DMS53 (cell line): ENCODE measurements at places on chromosomes 11 and 22.

- DNase-seq: peak; percentile 1
Observed at GRCh38 chr11:29913352-29913751, 103.5 kb downstream of the KCNA4 start.

- DNase-seq: peak; percentile 12
Observed at GRCh38 chr11:35717043-35717442, 54.5 kb downstream of the TRIM44 start.

DNA sequence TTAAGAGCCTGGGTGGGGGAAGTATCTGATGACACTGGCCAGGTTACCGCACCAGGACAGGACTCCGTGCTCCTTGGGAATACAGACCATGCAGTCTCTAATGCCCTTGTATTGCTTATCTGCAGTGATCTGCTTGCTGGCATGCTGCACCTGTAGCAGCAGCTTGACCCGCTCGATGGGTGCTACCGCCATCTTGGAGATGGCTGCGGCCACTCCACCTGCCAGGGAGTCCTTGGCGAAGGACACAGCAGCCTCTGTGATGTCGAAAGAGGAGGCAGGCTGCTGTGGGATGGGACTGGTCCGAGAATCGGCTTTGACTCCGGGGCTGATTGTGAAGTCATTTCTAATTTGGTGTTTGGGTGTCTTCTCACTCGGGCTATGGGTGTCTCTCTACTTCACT lies 3.1 kb downstream of the WBP2NL start:
- no peak for DNase-seq

GRCh38 chr11:63839508-63840355 lies 822 bp downstream of the MARK2 start:
- peak; percentile 62 for DNase-seq

- DNase-seq: no peak
Observed at GRCh38 chr11:63866211-63866610, 27.3 kb downstream of the MARK2 start.

- DNase-seq: peak; percentile 97
Observed at GRCh38 chr11:72040491-72041363, 39.6 kb downstream of the NUMA1 start.

DNA sequence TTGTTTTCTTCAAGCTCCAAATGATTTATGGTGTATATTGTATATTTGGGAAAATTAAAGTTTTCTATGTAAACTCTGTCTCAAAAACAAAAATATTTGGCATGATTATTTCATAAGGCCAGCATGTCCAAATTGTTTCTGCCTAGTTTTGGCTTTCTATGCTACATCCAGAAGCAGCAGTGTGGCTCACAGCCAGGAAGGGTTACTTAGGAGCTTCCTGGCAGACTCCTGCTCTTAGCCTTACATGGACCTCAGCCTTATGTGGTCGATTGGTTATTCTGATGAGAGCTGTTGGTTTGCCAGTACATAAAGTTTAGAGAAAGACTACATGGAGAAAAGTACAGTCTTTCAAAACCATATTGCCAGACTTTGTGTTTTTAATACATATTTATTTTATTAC lies 297.7 kb upstream of the FAT3 start:
- no peak for DNase-seq

- DNase-seq: no peak
Observed at GRCh38 chr11:130945896-130946295, 29.6 kb upstream of the SNX19 start.

DNA sequence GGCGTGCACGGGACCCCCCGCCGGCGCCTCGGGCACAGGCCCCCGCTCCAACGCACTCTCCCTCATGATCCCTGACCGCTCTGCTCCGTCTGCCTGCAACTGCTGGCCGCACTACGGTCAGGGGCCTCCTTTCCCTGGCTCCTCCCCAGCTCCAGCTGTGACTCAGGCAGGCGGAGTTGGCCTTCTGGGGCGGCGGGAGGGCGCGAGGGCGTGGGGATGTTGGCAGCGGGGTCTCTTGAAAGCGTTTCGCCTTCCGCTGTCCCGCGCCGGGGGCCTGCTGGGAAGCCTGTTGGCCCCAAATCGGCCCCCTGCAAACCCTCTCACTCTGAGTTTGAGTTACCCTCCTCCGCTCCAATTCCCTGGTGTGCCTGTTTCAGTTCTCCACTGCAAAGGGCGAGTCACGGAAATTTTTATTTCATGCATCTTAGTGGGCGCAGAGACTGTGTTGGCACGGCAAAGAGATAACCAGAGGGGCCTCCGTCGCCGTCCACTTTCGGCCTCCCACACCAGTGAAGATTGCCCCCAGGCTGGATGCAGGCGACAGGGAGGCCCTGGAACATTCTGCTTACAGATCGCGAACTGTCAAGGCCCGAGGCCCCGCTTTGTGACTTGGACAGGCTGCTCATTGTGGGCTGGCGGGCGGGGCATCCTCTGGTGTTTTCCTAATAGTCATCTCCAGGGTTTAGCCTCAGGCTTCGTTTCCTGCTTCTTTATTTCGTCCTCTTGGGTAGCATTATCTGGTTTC lies at the start of gene CAVIN3:
Gene CAVIN3, minus strand, starts transcription at position 91 of the 745 bp plus-strand sequence. Its CDS starts 25 bp downstream, at position 66.
- DNase-seq: peak; percentile 86

- DNase-seq: peak; percentile 89
Observed at GRCh38 chr11:87097582-87097981, 59.8 kb downstream of the TMEM135 start.

- no peak for DNase-seq
Observed at GRCh38 chr11:20213790-20214189, 53.5 kb upstream of the DBX1 start.

DNA sequence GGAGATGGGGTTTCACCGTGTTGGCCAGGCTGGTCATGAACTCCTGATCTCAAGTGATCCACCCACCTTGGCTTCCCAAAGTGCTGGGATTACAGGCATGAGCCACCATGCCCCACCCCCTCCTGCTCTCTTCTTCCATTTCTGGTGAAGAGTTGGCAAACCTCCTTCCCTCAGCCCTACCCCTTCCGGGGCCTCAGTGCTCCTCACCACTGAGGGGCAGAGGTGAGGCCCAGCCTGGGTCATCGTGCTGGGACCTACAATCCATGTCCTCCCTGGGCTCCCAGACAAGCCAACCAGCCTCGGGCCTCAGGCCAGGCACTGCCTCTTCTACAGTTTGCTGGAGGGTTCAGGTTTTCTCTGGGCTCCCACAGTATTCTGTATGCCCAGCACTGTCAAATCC lies 14.8 kb upstream of the TPBGL start:
- DNase-seq: no peak

DNA sequence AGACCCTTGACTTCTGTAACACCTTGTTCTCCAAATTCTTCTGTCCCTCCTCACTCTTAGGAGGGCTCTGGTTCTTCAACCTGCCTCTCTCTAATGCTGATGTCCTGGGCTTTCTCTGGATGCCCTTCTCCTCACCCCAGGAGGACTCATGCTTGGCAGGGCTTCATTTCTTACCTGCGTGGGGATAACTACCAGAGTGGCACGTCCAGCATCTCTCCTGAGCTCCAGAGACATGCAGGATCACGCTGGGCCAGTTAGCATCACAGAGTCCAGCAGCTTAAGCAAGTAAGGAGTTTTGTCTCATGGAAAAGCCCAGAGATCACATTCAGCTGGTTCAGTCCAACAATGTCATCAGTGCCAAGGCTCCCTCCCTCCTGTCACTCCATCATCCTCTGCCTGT lies 36.4 kb downstream of the RTL6 start:
- DNase-seq: no peak

- DNase-seq: peak; percentile 79
Observed at GRCh38 chr22:19855504-19856409, 1.1 kb upstream of the GNB1L start.

- DNase-seq: no peak
Observed at GRCh38 chr11:36741515-36741914, 143.5 kb upstream of the RAG2 start.

DNA sequence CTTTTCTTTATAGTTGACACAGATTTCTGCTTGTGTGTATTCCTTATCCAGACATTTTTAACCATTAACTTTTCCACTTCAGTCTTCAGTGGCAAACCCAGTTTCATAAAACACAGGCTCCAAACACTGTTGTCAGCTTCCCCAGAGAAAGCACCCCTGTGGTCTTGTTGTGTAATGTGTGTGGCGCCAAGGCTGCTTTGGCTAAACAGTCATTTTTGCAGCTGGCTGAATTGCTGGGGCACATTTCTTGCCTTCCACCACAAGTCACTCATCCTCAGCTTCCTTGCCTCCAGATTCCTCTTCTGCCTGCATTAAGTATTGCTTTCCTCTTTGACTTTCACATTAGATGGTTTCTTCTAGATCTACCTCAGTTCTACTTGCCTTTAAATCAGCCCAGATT lies 40.5 kb downstream of the ARHGAP1 start:
- DNase-seq: no peak

DNA sequence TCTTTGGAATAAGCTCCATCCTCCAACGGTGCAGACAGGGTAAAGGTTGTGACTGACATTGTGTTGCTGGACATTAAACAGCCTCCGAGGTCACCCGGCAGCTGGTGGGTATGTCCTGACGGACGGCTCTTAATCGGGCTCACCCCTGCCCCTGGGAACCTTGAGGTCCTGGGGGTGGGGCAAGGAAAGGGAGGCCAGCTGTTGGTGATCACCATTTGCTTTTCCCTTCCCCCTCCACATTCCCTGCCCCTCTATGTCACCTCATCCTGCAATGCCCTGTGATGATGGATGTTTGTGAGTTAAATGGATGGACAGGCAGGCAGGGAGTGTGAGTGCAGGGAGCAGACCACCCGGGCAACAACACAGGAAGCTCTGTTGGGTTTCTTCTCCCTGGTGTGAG lies 26.3 kb downstream of the APLNR start:
- no peak for DNase-seq

- DNase-seq: peak; percentile 32
Observed at GRCh38 chr11:78392854-78393253, 24.8 kb downstream of the GAB2 start.

DNA sequence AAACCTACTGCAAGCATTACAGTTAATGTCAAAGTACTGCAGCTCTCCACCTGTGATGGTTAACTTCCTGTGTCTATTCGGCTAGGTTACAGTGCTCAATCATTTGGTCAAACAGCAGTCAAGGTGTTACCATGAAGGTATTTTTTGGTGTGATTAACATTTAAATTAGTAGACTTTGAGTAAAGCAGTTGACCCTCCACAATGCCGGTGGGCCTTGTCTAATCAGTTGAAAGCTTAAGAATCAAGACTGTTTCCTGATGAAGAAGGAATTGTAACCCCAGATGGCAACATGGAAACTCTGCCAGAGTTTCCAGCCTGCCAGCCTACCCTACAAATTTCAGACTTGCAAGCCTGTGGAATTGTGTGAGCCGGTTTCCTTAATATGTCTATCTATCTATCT lies 683.9 kb downstream of the BRD1 start:
- no peak for DNase-seq

GRCh38 chr11:46277313-46277621 lies 195 bp upstream of the CREB3L1 start:
- no peak for DNase-seq

DNA sequence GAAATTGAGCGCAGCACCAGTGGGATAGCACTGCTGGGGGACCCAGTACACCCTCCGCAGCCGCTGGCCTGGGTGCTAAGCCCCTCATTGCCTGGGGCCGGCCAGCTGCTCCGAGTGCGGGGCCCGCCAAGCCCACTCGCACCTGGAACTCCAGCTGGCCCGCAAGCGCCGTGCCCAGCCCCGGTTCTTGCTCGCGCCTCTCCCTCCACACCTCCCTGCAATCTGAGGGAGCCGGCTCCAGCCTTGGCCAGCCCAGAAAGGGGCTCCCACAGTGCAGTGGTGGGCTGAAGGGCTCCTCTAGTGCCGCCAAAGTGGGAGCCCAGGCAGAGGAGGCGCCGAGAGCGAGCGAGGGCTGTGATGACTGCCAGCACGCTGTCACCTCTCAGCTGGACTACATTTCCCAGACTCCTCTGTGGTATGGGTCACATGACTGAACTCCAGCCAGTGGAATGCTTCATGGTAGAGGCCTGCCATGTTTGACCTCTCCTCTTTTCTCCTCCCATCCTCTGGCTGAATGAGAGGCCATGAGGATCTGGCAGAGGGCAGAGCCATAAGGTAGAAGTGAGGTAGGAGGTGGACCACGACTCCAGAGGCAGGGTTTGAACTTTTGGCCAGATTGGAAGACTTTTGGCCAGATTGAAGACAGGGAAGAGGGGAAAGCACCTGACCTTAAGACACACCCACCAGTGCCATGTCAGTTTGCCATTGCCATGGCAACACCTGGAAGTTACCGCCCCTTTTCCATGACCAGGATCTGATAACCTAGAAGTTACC lies 6.2 kb downstream of the MRGPRD start:
- peak; percentile 55 for DNase-seq

DNA sequence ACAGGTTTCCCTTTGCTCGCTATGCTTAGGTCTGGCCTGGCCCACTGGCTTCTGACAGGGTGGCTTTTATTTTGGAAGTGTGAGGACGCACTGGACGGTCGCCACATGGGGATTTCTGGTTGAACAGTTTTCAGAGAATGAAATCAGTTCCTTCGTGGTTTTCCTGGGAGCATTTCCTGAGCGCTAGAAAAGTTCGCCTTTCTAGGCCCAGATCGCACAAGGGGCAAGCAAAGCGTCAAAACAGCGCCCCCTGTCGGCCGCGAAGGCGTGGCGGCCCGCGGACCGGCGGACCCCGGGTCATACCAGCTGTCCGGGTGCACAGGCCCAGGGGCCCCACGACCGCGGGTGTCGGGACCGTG lies 12.7 kb upstream of the CYP2R1 start:
- peak; percentile 89 for DNase-seq

DNA sequence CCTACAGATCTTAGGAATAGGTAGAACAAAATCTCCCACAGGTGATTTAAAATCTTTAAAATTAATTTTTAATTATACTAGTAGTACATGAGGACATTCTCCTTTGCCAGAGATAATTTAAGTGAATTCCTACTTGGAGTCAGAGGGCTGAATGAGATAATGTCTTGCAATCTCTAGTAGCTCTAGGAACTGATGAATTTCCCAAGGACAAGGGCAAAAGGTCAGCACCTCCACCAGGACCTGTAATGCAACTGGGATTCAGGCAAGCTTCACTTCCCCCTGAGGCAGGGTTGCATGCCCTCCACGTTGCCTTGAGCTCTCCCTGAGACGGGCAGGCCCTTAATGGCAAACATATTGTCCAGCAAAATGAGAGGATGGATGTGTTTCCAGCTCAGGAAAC lies 330.3 kb upstream of the PITPNB start:
- no peak for DNase-seq

DNA sequence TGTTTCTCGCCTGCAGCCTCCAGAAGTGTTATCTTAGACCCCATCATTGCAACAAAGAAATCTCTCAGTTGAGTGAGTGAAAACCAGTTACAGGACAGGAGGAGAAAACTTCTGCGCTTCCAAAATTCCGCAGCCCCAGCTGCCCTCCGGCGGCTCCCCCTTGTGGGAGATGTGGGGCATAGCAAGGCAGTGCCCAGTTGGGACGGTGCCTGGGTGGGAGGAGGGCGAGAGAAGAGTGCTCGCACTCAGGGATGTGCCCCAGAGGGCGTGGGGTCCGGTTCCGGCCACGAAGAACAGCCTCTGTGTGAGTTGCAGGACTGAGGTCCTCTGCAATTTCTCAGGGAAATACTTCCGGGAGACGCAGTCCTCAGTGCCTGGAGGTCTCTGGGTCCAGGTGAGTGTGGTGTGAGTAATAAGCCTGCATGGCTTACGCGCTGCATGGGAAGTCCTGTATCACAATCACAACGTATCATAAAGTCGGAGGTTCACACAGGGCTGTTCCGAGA lies 87.0 kb upstream of the BLID start:
- DNase-seq: peak; percentile 62
